ENCODE measurements at places on chromosomes 3 and 15.

GRCh38 chr15:51837792-51838251, 8.4 kb downstream of the TMOD3 start:
- DNase-seq = no peak

DNA sequence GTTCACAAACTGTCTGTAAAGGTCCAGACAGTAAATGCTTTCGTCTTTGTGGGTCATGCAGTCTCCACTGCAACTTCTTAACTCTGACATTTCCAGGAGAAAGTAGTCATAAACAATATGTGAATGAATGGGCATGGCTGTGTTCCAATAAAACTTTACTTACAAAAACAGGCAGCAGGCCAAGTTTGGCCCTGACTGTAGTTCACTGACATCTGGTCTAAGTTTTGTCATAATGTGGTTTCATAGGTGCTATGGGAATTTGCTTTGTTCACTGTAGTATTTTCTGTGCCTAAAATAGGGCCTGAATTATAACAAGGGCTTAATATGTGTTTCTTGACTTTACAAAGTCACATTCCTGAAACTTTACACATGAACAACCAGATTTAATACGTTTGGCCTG, 186.0 kb upstream of the KBTBD8 start:
- no peak for DNase-seq

DNA sequence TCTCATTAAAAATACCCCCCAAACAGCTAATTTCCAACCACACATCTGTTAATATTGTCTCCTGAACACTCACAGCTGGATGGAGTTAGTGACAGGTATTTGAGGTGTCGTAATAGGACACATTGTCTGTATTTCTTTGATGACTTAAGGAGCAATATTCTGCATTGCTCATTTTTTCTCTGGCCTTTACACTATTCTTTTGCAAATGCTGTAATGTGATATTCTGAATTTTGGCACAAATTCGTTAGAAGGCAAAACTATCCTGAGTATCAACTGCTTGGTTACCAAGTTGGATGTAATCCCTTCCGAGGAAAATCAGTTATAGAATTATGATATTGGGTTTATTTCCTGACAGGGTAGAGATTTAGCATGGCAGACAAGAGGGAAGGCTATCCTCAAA, 1030.2 kb downstream of the MCTP2 start:
- DNase-seq = no peak

- DNase-seq = no peak
Measured at GRCh38 chr3:42541079-42541478, 38.6 kb downstream of the VIPR1 start.

GRCh38 chr3:131393051-131393450, 11.5 kb downstream of the NUDT16 start:
- DNase-seq = no peak

DNA sequence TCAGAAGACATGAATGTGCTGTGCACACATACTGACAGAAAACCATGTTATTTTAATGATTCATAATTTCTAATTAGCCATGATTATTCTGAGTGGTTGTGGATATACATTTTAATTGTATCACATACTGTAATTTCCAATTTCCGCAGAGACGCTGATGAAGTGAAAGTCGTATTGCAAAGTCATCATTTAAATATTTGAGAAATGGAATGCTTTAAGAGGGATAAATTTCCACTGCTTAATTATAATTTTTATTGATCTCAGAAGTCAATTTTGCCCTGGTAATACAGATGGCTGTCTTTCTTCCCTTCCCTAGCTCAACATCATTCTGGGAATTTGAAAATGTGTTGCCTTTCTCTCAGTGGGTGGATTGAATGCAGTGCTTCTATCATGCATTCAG, 819.3 kb downstream of the ROBO2 start:
- no peak for DNase-seq

- no peak for DNase-seq
Measured at GRCh38 chr3:56357266-56357665, 111.0 kb downstream of the ERC2 start.

GRCh38 chr3:12695916-12696315, 32.0 kb upstream of the RAF1 start:
- no peak for DNase-seq

- peak; percentile 21 for DNase-seq
Measured at GRCh38 chr15:60179786-60180391, 175.8 kb downstream of the FOXB1 start.

GRCh38 chr3:151592287-151592686, 131.4 kb upstream of the IGSF10 start:
- no peak for DNase-seq

GRCh38 chr15:49620199-49620598, 419 bp downstream of the FAM227B start:
- DNase-seq = no peak

DNA sequence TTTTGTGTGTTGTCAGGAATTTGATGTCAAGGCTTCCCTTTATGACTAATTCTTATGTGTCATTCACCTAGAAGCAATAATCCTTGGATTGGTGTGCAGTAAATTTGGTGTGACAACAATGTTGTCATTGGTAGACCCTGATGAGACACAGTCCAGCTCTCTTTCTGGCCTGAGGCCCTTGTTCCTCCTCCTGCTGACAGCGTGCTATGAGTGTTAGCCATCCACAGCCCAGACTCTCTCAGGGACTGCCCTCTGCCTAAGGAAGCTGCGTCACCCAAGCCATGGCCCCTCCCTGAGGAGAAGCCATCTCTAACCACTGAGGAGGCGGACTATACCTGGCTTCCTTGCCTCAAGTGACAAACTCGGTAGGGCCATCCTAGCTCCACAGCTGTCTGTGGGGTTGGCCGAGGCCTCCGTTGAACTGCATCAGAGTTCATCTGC, 13.3 kb upstream of the TM4SF1 start:
- DNase-seq = no peak

- DNase-seq = no peak
Measured at GRCh38 chr3:66048051-66048395, 9.3 kb upstream of the MAGI1 start.

GRCh38 chr3:10554746-10555145, 49.4 kb upstream of the ATP2B2 start:
- no peak for DNase-seq

DNA sequence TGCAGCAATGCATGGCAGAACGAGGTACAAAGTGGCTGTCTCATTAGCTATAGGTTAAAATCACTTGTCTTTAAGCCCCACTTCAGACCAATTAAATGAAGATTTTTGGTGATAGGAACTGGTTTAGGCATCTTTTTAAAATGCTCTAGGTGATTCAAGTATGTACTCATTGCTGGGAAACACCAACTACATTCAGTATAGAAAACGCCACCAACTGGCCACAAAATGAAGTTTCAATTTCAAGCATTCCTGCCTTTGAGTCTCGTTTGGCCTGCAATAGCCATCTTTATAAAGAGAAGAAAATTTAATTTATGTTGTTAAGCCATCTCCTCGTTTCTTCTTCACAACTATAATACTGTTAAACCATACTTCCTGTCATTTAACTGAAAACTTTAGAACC, 587.9 kb downstream of the GBE1 start:
- DNase-seq = no peak

GRCh38 chr3:141828890-141829289, 47.6 kb upstream of the ATP1B3 start:
- DNase-seq = no peak

- no peak for DNase-seq
Measured at GRCh38 chr15:50135031-50135551, 16.1 kb upstream of the ATP8B4 start.

DNA sequence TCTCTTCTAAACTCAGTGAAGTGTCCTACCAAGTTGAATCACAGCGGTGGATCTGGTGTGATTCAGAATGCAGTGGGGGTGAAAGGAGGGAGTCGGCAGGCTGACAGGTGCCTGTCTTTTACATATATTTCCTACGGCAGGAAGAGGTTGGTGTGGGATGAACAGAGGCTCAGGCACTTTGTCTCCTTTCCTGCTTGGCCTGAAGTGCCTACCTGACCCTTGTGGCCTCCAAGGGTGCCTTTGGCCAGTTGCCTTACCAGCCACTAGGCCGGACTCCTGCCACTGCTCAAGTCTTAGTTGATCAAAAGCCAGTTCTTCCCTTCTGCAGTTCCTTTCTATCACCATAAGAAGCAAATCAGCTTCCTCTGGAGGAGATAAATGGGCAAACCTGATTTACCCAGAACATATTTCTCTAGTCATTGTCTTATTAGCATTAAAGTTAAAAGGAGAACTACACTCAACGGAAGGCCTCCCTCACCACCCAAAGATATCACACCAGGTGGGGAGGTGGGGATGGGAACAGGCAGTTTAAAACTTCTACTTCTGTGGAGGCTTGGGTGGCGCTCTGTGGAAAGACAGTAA, 52.1 kb downstream of the CRTC3 start:
- peak; percentile 38 for DNase-seq

DNA sequence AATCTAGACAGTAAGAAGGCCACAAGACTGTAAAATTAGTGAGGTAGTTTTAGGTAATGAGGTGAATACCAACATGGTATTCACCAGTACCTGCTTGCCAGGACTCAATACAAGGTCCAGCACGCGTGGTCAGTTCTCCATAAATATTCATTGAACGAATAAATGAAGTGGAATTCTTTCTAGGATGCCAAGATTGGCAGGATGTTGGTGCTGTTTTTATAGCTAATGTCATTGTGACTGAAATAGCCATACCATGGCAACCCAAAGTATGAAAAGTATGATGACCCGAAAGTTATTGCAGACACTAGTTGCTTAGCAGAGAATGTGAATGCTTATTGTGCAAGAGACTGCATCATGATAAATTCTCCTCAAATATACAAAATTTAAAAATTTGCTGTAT, 307.2 kb downstream of the KCNH8 start:
- no peak for DNase-seq

DNA sequence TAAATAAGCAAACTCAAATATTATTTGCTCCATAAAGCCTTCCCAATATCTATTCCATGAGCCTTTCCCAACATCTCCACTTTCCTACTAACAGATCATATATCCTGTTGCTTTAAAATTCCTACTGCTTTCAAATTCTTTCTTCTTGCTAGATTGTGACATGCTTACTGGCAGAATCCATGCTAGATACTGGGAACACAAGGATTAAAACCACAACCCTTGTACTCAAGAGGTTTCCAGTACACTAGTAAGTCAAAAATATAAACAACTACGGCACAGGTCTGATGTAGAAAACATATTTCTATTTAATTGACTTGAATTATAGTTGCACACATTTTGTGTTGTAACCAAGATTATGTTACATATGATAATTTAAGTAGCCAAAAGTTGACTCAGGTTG, 275.0 kb downstream of the ZBTB20 start:
- DNase-seq = no peak

- DNase-seq = no peak
Measured at GRCh38 chr3:140455521-140456214, 222.2 kb upstream of the TRIM42 start.

GRCh38 chr3:136068708-136069107, 103.2 kb downstream of the PPP2R3A start:
- DNase-seq = no peak

DNA sequence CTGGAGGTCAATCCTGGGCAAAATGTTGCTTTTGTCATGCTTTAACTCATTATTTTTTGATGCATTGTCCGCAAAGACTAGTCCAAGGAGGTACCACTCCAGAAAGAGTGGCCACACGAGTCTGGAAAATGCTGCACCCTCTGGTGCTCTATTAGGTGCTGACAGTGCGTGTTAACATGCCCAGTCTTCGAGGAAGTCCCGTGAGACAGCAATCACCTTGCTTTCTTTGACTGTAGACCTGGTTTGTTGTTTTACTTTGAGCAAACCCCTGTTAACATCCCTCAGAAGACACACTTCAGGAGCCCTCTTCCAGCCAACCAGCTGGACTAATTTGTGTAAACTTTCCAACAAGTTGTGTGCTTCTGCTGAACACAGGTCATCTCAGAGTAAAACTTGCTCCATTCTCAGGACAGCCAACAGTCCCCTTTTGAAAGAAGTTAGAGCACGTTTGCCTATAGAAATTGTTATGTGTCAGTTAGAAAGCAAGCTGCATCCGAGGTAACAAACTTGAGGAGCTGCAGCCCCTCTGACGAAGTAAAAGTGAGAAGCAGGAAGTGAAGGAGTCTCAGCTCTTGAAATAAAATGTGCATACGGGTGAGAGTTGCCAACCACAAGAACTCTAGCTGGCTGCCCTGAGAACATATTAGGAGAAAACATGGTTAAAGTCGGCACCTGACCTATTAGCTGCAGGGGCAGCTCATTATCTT, 205.0 kb downstream of the LPP start:
- no peak for DNase-seq

- DNase-seq = peak; percentile 49
Measured at GRCh38 chr3:101574388-101575112, 570 bp downstream of the PCNP start.

DNA sequence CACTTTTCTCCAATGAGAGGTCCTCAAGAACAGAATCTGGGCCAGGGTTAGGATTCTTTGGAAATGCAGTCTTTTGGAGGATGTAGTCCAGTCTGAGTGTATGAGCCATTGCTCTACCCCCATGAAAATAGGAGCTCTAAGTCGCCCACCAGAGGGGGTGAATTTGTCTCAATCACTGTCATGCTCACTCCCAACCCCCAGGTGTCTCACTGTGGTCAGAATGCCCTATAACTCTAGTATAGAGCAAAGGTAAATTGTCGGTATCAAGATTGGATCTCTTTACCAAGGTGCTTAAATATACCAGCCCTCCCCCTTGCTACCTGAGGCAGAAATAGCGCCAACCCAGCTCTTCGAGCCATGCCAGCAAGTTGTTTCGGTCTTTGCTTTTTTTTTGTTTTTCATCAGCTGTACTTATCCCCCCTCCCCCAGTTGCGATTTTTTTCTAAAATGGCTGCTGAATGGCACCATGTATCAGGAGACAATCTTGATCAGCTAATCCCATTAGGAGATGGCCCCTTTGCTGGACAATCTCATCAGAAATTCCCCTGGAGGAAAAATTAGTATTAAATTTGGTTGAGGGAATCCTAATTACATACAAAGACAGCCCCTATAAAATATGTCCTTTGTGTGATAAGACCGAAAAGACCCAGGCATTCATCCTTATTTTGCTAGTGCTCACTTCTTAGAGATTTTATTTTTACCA, 130.7 kb downstream of the EBLN2 start:
- DNase-seq = no peak

GRCh38 chr15:96457841-96458240, 127.3 kb downstream of the NR2F2 start:
- DNase-seq = no peak

- DNase-seq = no peak
Measured at GRCh38 chr15:60526127-60526616, 47.2 kb upstream of the ICE2 start.

GRCh38 chr15:48427960-48428547, 96.8 kb downstream of the DUT start:
- no peak for DNase-seq

GRCh38 chr3:193119926-193120325, 121.1 kb upstream of the PLAAT1 start:
- no peak for DNase-seq

DNA sequence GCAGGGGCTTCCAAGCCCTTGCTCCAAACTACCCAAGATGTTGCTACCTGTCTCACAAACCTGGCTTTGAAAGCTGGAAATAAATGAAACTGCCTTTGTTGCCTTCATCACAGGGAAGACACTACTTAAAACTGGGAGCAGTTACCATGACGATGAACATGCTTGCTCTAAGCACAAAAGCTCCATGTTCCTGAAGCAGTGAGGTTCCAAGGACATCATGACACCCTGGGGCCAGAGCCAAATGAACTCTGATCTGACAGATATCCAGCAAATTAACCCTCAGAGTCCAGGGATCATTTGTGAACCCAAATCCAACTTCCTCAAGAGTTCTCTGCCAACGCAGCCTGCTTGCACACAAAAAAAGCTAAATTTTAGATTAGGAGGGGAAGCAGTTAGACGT, 10.7 kb downstream of the TRAIP start:
- no peak for DNase-seq

Data from activated CD8-positive, alpha-beta memory T cell treated with anti-CD3 and anti-CD28 coated beads, Interleukin-2, amount 50 U/mL, for 4 hours (primary cell).